ENCODE measurements at places on chromosomes 3 and 15. TPM values are rescaled to one million over a fixed set of nuclear protein-coding genes. Genes with fewer than 3 reads are reported as not detected.
A peak's percentile ranks its signal among the peaks of the same experiment; 100 is the strongest.

- no peak for DNase-seq
These were observed 292.2 kb downstream of the NEK10 start for GRCh38 chr3:27076815-27077630.

DNA sequence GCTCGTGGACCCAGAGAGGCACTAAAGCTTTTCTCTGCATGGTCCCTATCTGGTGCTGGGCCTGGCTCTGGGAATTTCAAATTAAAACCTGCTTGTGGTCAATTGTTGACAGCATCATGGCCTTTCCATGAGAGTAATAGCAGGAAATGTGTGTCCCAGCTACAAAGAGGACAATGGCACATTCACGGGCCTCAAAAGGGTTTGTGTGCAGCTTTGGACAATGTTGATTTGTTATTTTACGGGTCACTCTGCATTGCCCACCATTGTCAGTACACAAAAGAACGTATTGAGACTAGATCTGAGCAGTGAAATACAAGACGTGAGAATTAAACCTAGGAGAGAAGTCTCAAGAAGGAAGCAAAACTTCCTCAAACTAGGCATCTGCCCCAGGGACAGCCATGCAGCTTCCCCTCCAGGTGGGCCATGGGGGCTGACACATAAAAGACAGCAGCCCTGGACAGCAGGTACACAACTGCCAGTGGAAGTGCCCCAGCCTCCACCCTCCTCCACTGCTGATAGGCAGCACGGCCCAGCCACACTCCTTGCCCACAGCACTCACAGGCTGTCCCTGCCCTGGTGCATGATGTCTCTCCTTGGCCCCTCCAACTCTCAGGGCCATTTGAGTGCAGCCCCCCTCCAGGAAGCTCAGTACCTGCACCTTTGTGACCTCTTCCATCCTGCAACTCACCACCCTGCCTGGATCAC, 15.9 kb upstream of the LTF start:
- DNase-seq, result no peak

The MYH15 gene
- total RNA-seq, result 1.8 TPM

The MYZAP gene
- total RNA-seq, result 0.64 TPM

The GRAMD1C gene
- 11.6 TPM for total RNA-seq

The FHIT gene
- total RNA-seq, result 5.4 TPM

DNA sequence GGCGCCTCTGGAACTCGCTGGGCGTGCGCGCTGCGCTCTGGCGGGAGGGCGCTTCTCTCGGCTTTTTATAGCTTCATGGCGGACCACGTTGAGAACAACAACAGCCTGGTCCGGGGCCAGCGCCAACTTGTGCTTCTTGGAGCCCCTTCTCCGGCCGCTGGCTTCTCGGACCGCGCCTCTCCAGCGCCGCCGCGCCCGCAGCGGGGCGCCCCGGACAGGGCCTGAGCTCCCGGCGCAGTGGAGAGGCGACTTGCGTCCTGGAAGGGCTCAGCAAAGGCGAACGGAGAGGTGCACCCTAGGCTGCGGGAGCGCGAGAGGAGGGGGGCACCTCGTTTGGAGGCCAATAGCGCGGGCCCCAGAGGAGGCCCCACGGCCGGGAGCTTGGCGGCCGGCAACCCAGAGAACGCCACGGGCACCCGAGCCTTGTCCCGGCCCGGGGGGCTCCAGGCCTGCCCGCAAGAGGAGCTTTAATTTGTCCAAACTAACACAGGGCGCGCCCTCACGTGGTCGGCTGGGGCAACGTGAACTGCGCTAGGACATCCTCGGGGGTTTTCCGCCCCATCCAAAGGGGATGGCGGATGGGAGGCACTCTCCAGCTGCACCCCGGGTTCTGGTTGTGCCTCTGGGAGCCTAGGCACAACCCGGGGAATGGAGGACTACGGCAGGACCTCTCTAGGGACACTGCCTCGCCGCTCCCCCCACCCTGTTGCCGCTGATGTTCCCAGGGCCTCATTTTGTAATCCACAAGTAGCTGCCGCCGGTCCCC, 37.8 kb downstream of the HMCES start:
- DNase-seq, result peak; percentile 81

GRCh38 chr3:15276028-15276724, 56.2 kb downstream of the SH3BP5 start:
- DNase-seq, result no peak

- no peak for DNase-seq
These were observed 4.6 kb downstream of the SNUPN start for GRCh38 chr15:75620841-75621391.

The CCR9 gene
- not detected for total RNA-seq

GRCh38 chr3:8164145-8164544, 337.5 kb upstream of the LMCD1 start:
- no peak for DNase-seq

- no peak for DNase-seq
These were observed 40.5 kb upstream of the HES1 start for GRCh38 chr3:194095464-194095863.

The OGG1 gene
- total RNA-seq, result 62.0 TPM

DNA sequence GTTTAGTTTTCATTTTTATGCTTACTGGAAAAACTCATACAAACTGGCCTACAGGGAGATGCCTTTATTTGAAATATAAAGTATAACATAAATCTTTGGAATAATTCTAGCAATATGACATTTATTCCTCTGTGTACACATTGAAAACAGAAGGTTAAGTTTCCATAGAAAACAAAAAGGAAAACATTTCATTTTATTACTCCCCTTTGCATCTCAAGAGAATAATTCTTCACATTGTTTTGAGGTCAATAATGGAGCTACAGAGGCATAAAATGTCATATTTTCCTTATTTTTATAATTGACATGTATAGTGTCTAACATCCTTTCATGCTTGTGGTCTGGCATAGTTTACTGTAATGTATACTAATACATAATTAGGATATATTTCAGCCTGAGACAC, 187.6 kb upstream of the AGTR1 start:
- no peak for DNase-seq

The ATP6V1A gene
- 105 TPM for total RNA-seq

The USP3 gene
- 120 TPM for total RNA-seq

- DNase-seq, result no peak
These were observed 6.3 kb downstream of the TBL1XR1 start for GRCh38 chr3:177190756-177191681.

DNA sequence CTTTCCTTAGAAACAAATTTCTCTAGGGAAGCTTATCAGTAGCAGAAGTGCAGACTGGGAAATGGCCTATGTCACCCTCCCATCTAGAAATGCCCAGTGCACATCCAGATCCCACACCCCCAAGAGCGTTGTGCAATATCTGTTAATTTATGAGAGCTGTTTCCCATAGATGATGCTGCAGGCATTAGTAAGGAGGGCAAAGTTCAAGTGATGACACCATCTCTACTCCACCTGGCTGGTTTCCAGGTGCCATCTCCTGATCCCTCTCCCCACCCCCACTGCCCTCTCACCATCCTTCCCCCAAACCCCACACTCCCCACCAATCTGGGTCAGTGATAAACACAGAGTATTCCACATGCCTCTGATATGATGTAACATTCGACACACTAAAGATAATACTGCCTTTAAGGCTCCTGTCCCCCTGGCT, 39.4 kb downstream of the AGTR1 start:
- no peak for DNase-seq

GRCh38 chr3:40265181-40265580, 44.3 kb upstream of the EIF1B start:
- no peak for DNase-seq

- no peak for DNase-seq
These were observed 25.1 kb downstream of the WDR73 start for GRCh38 chr15:84629033-84629432.

DNA sequence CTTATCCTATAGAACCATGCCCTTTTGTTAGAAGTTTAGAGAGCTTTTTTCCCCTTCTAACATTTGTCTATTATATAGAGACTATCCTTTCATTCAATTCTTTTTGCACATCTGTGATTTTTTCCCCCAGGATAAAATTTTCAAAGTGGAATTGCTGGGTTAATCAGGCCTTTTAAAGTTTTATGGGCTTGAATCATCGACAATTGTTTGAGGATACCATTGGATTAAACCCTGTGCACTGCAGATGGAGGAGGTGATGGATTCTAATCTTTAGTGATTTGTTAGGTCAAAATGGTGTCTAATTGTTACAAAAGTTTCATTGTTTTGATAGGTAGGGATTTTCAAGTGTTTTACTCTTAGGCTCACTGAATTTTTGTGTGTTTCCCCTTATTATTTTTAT, 463.7 kb upstream of the CFAP20DC start:
- no peak for DNase-seq

The ALG3 gene
- total RNA-seq, result 13.7 TPM

The DNASE1L3 gene
- 0.54 TPM for total RNA-seq

The GP9 gene
- total RNA-seq, result not detected

DNA sequence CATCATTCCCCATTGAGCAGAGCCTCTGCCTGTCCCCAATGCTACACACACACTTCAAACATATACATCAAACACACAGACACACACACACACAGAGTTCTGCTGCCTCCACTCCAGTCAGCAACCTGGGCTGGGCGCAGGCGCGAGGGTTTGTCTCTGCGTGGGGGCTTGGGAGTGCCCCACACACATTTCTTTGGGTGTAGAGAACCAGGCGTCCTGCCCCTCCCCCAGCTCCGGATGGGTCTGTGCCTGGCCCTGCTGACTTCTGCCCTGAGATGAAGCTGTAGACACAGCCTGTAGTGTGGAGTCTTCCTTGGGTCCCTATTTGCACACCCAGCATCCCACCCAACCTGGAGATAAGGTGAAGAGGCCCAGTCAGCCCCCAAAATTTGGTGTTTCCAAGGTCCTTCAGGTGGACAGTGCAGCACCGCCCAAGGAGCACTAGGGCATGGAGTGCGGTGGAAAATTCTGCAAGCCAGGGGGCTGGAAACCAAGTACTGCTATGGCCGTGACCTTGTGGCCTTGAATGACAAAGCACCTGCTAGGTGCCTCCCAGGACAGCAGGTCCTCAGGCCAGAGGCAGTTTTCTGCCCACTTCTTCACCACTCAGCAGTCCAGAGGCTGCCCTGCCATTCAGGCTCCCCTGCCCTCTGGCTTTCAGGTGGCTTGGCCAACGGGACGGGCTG, 26.8 kb downstream of the FBXW12 start:
- DNase-seq, result no peak

The LRRC34 gene
- 21.1 TPM for total RNA-seq

The SAXO2 gene
- total RNA-seq, result 13.8 TPM

DNA sequence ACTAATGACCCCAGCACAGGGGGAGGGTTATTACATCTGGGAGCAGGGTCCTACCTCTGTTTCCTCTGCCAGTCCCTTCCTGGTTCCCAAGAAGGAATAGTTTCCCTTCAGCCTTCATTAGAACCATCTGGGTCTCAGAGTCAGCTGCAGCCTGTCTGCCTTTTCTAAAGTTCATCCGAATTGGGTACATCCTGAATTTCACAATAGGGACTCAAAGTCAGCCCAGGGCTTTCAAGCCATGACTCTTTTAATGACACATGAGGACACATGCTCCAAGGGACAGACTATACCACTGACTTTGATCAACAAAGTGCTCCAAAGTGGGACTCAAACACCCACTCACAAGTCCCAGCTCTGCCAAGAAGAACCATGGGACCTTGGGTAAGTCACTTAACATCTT, 12.7 kb upstream of the CRABP1 start:
- no peak for DNase-seq

DNA sequence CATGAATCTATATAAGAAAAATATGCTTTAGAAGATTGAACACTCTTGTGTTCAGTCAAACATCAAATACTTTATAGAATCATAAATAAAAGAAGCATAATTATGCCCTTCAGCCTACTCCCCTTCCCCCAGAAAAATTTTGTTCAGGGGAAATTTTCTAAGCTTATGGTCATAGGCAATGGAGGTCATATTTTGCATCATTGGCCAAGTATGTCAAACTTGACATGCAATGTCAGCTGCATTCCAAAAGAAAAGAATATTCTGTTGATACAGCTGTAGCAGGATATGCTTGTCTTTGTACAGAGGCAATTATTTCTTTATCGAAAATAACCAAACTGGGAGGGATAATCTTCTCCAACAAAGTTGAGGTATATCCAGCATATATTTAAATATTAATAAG, 328.2 kb downstream of the ZIC1 start:
- no peak for DNase-seq

DNA sequence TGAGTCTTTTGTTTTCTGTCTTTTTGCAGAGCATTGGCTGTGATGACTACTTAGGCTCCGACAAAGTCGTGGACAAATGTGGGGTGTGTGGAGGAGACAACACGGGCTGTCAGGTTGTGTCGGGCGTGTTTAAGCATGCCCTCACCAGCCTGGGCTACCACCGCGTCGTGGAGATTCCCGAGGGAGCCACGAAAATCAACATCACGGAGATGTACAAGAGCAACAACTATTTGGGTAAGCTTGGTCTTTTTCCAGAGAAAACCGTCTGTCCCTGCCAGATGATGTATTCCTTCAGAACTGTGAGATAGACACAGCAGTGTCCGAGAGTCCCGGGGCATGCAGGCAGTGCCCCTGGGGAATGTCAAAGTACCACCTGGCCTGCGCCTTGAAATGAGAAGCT, 149.9 kb upstream of the NR2E3 start:
- no peak for DNase-seq

DNA sequence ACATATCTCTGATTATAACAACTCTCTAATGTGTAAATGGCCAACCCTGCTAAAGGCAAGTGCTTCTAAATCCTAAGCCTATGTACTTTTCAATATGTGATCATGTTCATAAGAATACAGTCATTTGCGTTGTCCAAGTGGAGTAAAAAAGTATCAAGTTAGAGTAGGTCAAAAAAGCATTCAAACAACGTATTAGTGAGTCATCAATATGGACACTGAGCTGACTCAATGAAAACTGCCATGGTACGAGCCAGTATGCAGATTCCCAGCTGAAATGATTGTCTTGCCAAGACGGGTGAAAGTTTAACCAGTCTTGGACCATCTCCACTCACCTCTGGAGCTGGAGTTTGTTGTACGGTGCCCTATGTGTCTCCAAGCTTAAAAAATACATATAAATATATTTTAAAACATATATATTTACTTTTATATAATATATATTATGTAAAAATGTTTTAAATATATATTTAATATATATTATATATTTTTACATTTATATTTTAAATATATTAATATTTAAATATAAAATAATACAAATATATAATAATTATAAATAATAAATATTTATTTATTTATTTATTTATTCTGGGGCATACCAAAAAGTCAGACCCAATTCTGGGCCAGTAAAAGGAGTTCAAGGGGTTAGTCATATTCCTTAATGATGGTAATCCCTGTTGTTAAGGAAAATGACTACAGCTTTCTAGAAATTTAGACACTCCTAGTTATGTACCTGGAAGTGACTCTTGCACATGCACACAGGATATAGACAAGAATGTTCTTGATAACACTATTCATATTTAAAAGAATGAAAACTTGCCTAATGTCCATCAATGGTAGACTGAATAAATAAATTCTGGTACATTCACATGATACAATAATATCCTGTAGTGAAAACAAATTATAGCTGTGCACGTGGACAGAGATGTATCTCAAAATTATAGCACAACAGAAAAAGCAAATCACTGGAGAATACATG, 27.2 kb downstream of the PLSCR4 start:
- no peak for DNase-seq

- no peak for DNase-seq
These were observed 73.1 kb downstream of the XXYLT1 start for GRCh38 chr3:195197765-195198425.

The CFAP91 gene
- 13.3 TPM for total RNA-seq
